ENCODE measurements at places on chromosomes 4 and X. TPM values are rescaled to one million over a fixed set of nuclear protein-coding genes. Genes with fewer than 3 reads are reported as not detected.
A peak's percentile ranks its signal among the peaks of the same experiment; 100 is the strongest.

- H3K36me3 ChIP-seq = no peaks in the 10 kb centered on the region
- H3K27me3 ChIP-seq = no peaks in the 10 kb centered on the region
- no peak for DNase-seq
- H3K4me1 ChIP-seq = no peaks in the 10 kb centered on the region
- H3K27ac ChIP-seq = no peak within 1 kb of the TSS
- H3K4me3 ChIP-seq = no peak within 1 kb of the TSS
Measured at GRCh38 chr4:99144070-99144469, at the start of gene ADH4. TSS of gene ADH4 (minus strand) at chr4:99144297. CDS start at chr4:99144222, 75 bp downstream.

- no peak overlapping the region for H3K27ac ChIP-seq
- no peaks in the 10 kb centered on the region for H3K27me3 ChIP-seq
- peaks cover 6% of the 10 kb centered on the region for H3K4me1 ChIP-seq
- no peaks in the 10 kb centered on the region for H3K36me3 ChIP-seq
- H3K4me3 ChIP-seq = no peak overlapping the region
Measured at GRCh38 chrX:124260845-124261244, 71.6 kb upstream of the TEX13D start.

DNA sequence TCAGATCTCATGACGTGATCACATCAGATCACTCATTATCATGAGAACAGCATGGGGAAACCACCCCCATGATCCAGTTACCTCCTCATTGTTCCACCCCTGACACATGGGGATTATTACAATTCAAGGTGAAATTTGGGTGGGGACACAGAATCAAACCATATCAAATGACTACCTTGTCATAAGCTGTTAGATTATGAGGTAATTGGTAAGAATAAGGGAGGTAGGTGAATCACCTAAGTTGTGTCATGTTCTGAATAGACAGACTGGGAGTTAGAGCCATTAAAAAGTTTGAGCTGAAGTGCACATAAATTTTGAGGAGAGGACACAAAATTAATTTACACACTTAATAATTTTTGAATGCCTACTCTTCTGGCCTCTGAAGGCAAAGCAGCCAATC, 24.7 kb downstream of the SLC9B1 start:
- no peak for DNase-seq
- no peaks in the 10 kb centered on the region for H3K27me3 ChIP-seq
- H3K4me3 ChIP-seq = no peak overlapping the region
- peaks cover 1% of the 10 kb centered on the region for H3K4me1 ChIP-seq
- H3K27ac ChIP-seq = no peak overlapping the region

GRCh38 chr4:8759987-8760386, 111.7 kb downstream of the HMX1 start:
- H3K27ac ChIP-seq = no peak overlapping the region
- no peaks in the 10 kb centered on the region for H3K36me3 ChIP-seq
- DNase-seq = no peak
- no peaks in the 10 kb centered on the region for H3K27me3 ChIP-seq
- H3K4me3 ChIP-seq = no peak overlapping the region
- no peaks in the 10 kb centered on the region for H3K4me1 ChIP-seq

DNA sequence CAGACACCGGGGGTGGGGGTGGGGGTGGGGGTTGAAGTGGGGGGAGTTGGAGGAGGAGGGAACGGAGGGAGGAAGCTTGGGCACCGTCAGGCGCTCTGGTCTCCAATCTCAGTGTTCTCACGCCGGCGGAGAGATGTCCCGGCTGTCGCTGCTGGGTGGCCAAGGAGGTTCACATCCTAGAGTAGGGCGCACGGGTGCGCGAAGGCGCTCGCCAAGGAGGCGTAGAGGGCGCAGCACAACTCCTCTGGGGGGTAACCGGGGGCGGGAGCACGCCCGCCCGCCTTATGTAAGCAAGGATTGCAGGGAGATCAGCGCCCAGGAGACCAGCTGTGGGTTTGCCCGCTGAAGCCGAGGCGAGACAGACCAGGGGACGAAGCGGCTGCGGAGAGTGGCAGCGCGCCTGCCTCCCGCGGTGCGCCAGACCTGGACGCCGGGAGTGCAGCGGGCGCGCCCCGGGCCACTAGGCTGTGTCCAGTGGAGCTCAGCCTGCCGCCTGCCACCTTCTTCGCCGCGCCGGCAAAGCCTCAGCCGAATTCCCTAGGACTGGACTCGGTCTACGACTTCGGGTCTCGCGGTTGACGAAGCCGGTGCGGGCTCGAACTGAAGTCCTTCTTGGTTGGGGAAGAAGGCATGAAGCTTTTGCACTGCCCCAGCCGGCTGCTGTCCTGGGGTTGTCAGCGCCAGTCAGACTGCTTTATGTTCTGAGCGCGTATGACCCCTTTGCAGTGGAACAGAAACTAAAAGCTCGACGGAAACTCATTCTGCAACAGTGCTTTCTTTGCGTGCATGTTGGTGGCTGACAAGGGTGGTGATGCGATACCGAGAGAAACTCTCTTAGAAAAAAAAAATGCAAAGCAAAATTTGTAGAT, 707 bp upstream of the UNC5C start:
- H3K4me1 ChIP-seq = peaks cover 20% of the 10 kb centered on the region
- peaks cover 51% of the 10 kb centered on the region for H3K27me3 ChIP-seq
- H3K36me3 ChIP-seq = no peaks in the 10 kb centered on the region
- DNase-seq = peak; percentile 36
- H3K27ac ChIP-seq = no peak overlapping the region
- H3K4me3 ChIP-seq = peak overlapping the region; percentile 76

Gene FRAS1
- not detected for total RNA-seq

Gene FAM47B
- not detected for total RNA-seq

DNA sequence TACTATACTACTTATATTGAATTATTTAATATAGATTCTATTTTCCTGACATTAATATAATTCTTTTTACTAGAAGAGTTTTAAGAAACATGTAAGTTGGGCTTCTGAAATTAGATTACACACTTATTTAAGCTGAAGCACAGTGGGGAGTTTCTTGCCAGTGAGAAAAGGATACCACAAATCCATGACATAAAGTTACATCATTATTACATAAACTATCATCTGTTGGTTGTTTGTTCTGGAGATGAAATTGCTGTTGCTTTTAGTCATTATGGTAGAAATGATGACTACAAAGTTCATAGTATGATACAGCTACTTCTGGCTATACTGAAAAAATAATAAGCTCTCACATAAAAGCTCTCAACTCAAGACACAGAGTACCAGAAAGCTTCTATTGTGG, 880.4 kb downstream of the PCDH18 start:
- H3K27me3 ChIP-seq = no peaks in the 10 kb centered on the region
- H3K36me3 ChIP-seq = no peaks in the 10 kb centered on the region
- H3K4me1 ChIP-seq = no peaks in the 10 kb centered on the region
- DNase-seq = no peak
- no peak overlapping the region for H3K27ac ChIP-seq

Gene PF4V1
- total RNA-seq = not detected

Gene SH2D1A
- total RNA-seq = 58.3 TPM

Gene NXF2
- total RNA-seq = not detected

DNA sequence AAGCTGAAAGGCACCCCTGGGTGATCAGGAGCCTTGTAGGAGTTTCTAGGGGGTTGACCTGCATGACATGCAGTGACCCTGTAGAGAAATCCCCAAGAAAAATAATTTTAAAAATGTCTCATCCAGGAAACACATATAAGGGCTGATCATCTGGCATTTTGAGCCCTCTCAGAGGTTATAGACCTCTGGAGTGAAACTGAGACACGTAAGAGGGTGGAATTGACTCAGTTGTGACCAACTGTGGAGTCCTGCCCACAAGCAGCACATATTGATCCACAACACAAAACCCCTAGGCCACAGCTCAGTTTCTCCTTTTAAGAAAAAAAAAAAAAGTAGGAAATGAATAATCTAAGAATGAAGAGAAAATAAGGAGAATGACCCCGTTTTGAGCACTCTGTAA, 32.5 kb upstream of the MTMR8 start:
- no peak overlapping the region for H3K27ac ChIP-seq
- H3K4me1 ChIP-seq = no peaks in the 10 kb centered on the region
- H3K4me3 ChIP-seq = no peak overlapping the region

GRCh38 chrX:55794405-55794804, 76.9 kb downstream of the RRAGB start:
- no peak for DNase-seq
- no peaks in the 10 kb centered on the region for H3K36me3 ChIP-seq
- no peaks in the 10 kb centered on the region for H3K27me3 ChIP-seq
- no peak overlapping the region for H3K4me3 ChIP-seq
- H3K4me1 ChIP-seq = no peaks in the 10 kb centered on the region
- H3K27ac ChIP-seq = no peak overlapping the region

Gene RBMX
- 225 TPM for total RNA-seq

Gene SHOX
- not detected for total RNA-seq

DNA sequence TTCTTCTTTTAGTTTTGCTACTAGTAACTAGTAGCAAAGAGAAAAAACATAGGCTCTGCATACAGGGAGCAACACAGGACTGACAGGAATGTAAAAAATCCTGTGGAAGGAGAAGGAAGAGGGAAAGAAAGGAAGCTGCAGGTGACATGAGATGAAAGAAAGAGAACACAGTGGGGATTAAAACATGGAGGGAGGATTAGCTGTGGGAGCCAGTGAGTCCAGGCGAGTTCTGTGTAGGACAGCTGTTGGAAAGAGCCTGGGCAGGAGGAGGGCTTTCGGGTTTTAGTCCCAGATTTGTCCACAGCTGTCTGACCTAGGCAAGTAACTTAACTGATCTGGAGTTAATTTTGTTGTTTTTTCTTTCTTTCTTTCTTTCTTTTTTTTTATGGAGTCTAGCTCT, 21.6 kb downstream of the CCNG2 start:
- H3K4me3 ChIP-seq = no peak overlapping the region
- peaks cover 23% of the 10 kb centered on the region for H3K27me3 ChIP-seq
- no peaks in the 10 kb centered on the region for H3K4me1 ChIP-seq
- no peak overlapping the region for H3K27ac ChIP-seq

GRCh38 chrX:67727576-67727975, 183.8 kb downstream of the AR start:
- no peaks in the 10 kb centered on the region for H3K4me1 ChIP-seq
- H3K27ac ChIP-seq = no peak overlapping the region
- no peak for DNase-seq
- no peaks in the 10 kb centered on the region for H3K36me3 ChIP-seq

GRCh38 chr4:169604131-169604900, 8.1 kb downstream of the NEK1 start:
- H3K27ac ChIP-seq = peak overlapping the region; percentile 6
- H3K4me1 ChIP-seq = peaks cover 40% of the 10 kb centered on the region
- H3K27me3 ChIP-seq = no peaks in the 10 kb centered on the region
- H3K36me3 ChIP-seq = peaks cover 33% of the 10 kb centered on the region
- DNase-seq = peak; percentile 51

- H3K27me3 ChIP-seq = peaks cover 9% of the 10 kb centered on the region
- H3K36me3 ChIP-seq = no peaks in the 10 kb centered on the region
- peaks cover 38% of the 10 kb centered on the region for H3K4me1 ChIP-seq
- peak; percentile 47 for DNase-seq
- H3K27ac ChIP-seq = peak overlapping the region; percentile 60
- H3K4me3 ChIP-seq = peak overlapping the region; percentile 26
Measured at GRCh38 chr4:143358923-143359643, 22.4 kb downstream of the GAB1 start.

- no peak for DNase-seq
- no peaks in the 10 kb centered on the region for H3K36me3 ChIP-seq
- no peak overlapping the region for H3K27ac ChIP-seq
- H3K4me3 ChIP-seq = no peak overlapping the region
- H3K4me1 ChIP-seq = no peaks in the 10 kb centered on the region
Measured at GRCh38 chr4:26226629-26227376, 94.0 kb upstream of the RBPJ start.

Gene BMX
- not detected for total RNA-seq

DNA sequence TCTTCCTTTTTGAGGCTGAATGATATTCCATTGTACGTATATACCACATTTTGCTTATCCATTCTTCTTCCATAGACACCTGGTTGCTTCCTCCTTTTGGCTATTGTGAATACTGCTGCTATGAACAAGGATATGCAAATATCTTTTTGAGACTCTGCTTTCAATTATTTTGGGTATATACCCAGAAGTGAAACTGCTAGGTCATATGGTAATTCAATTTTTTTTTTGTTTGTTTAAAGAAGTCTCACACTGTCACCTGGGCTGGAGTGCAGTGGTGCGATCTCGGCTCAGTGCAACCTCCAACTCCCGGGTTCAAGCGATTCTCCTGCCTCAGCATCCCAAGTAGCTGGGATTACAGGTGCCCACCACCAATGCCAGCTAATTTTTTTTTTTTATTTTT, 75.3 kb downstream of the METTL14 start:
- H3K4me3 ChIP-seq = no peak overlapping the region
- H3K4me1 ChIP-seq = peaks cover 5% of the 10 kb centered on the region
- no peaks in the 10 kb centered on the region for H3K27me3 ChIP-seq
- DNase-seq = no peak
- H3K36me3 ChIP-seq = peaks cover 53% of the 10 kb centered on the region

Gene SLC10A6
- total RNA-seq = not detected

- H3K4me3 ChIP-seq = no peak overlapping the region
- H3K27me3 ChIP-seq = peaks cover 10% of the 10 kb centered on the region
- peaks cover 5% of the 10 kb centered on the region for H3K4me1 ChIP-seq
- H3K27ac ChIP-seq = no peak overlapping the region
- no peak for DNase-seq
Measured at GRCh38 chr4:108877821-108878220, 115.0 kb upstream of the ETNPPL start.

Gene CORIN
- 0.08 TPM for total RNA-seq

GRCh38 chrX:39011454-39012221, 210.4 kb downstream of the MID1IP1 start:
- DNase-seq = no peak
- no peaks in the 10 kb centered on the region for H3K27me3 ChIP-seq
- H3K36me3 ChIP-seq = no peaks in the 10 kb centered on the region
- no peak overlapping the region for H3K27ac ChIP-seq
- H3K4me1 ChIP-seq = no peaks in the 10 kb centered on the region
- no peak overlapping the region for H3K4me3 ChIP-seq

DNA sequence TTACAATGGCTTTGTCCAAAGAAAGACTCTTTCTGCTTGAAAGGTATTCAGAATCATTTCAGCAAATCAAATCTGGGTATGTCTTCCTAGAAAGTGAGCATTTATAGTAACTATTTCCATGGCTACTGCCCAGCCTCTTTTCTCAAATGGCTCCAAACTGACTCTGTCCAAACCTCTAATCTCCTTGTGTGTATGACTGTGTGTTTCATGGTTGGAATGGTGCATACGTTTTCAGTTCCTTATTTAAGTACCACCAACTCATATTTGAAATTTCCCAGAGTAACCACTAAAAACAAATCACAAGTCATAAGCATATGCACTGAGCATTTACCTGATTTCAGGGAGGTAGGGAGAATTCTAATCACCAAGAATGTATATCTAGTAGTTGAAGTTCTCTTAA, 106.0 kb downstream of the TMEM144 start:
- H3K27ac ChIP-seq = no peak overlapping the region
- H3K4me3 ChIP-seq = no peak overlapping the region
- no peaks in the 10 kb centered on the region for H3K4me1 ChIP-seq
- no peak for DNase-seq

Gene ADH1B
- total RNA-seq = not detected

GRCh38 chr4:48180234-48180633, 46.2 kb upstream of the TXK start:
- DNase-seq = no peak
- no peak overlapping the region for H3K4me3 ChIP-seq

DNA sequence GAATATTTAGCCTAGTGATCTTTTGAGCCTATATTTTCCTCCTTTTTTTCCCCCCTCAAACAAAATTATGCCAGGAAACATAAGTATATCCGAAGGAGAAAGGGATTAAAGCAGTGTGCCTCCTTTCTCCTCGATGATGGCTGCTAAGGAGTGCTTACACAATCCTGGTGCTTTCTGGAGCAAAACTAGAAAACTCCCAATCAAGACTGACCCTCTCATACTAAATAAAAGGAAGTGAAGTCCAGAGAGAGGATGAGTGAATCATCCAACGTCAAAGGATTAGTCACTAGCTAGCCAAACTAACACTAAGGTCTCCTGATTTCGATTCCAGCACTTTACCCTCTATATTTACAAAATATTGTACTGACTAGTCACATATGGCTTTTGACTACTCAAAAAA, 146.8 kb downstream of the PPP3CA start:
- peaks cover 37% of the 10 kb centered on the region for H3K4me1 ChIP-seq
- H3K4me3 ChIP-seq = no peak overlapping the region
- H3K27me3 ChIP-seq = no peaks in the 10 kb centered on the region
- no peak for DNase-seq
- H3K27ac ChIP-seq = no peak overlapping the region
